ENCODE measurements at places on chromosomes 16 and 17.

GRCh38 chr16:57966204-57966771 is 4.6 kb downstream of the CNGB1 start:
- peaks cover 17% of the 10 kb centered on the region for H3K27me3 ChIP-seq
- no peak overlapping the region for H3K4me3 ChIP-seq
- no peaks in the 10 kb centered on the region for H3K36me3 ChIP-seq
- DNase-seq: no peak
- H3K4me1 ChIP-seq: peaks cover 8% of the 10 kb centered on the region
- no peak overlapping the region for H3K27ac ChIP-seq

- H3K36me3 ChIP-seq: no peaks in the 10 kb centered on the region
- H3K27ac ChIP-seq: no peak overlapping the region
- H3K4me3 ChIP-seq: no peak overlapping the region
Measured at GRCh38 chr16:49918257-49918656, 62.3 kb upstream of the ZNF423 start.

DNA sequence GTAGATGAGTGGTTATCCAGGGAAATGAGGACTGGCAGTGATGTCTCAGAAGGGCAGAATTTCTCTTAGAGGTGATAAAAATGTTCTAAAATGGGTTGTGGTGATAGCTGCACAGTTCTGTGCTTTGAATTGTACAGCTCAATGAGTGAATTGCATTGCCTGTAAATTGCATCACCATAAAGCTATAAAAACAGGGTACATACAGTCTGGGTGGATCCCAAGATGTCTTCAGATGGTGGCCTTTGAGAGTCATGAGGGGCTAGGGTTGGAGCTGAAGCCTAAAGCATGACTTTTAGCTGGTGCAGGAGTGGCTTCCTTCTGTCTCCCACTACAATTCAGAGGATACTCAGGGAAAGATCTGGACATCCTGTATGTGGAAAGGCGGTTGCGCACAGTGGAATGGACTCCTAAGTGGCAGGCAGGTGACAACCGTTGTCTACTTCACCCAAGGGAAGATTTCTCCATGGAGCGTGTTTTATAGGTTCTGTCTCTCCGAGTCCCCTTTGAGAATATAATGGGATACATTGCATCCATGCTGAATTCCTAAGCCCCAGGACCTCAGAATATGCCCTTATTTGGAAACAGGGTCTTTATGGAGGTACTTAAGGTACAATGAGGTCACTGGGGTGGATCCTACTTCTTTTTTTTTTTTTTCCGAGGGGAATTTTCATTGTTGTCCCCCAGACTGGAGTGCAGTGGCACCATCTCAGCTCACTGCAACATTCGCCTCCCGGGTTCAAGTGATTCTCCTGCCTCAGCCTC is 1.6 kb upstream of the IL32 start:
- no peak for DNase-seq
- H3K36me3 ChIP-seq: no peaks in the 10 kb centered on the region
- H3K4me1 ChIP-seq: peaks cover 5% of the 10 kb centered on the region
- no peaks in the 10 kb centered on the region for H3K27me3 ChIP-seq
- H3K4me3 ChIP-seq: no peak overlapping the region

GRCh38 chr17:17739388-17740066 is 58.3 kb downstream of the RAI1 start:
- H3K4me1 ChIP-seq: peaks cover 46% of the 10 kb centered on the region
- no peak overlapping the region for H3K27ac ChIP-seq
- no peaks in the 10 kb centered on the region for H3K27me3 ChIP-seq
- H3K36me3 ChIP-seq: peaks cover 2% of the 10 kb centered on the region
- no peak overlapping the region for H3K4me3 ChIP-seq
- DNase-seq: no peak

DNA sequence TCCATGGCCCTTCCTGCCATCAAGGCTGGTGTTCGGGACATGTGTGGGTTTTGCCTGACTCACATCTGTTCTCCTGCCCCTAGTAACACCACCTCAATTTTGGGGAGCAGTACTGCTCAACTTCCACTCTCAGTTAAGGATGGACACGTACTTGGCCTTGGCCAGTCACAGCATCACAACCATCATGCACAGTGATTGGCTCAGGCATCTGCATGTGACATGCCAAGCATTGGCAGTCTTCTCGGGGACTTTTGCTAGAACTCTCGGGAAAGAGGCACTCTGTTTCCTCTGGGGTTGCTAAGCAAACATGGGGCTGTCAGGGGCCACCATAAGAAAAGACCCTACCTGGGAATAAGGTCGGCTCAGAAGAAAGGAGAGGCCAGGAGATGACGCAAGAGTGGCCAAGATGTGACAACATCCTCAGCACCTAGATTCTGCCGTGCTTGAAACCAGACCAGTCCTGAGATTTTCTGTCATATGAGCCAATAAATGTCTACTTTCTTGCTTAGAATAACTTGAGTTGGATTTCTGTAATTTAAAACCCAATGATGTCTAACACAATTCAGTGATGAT is 11.9 kb upstream of the KDM8 start:
- no peak for DNase-seq
- H3K4me1 ChIP-seq: no peaks in the 10 kb centered on the region
- no peak overlapping the region for H3K4me3 ChIP-seq
- H3K27me3 ChIP-seq: no peaks in the 10 kb centered on the region
- no peak overlapping the region for H3K27ac ChIP-seq

- DNase-seq: no peak
- peaks cover 65% of the 10 kb centered on the region for H3K36me3 ChIP-seq
- no peak overlapping the region for H3K27ac ChIP-seq
Measured at GRCh38 chr16:11672206-11673090, 4.2 kb downstream of the SNN start.

- no peak for DNase-seq
- H3K4me1 ChIP-seq: peaks cover 6% of the 10 kb centered on the region
- H3K27ac ChIP-seq: no peak overlapping the region
- H3K4me3 ChIP-seq: no peak overlapping the region
- no peaks in the 10 kb centered on the region for H3K27me3 ChIP-seq
- H3K36me3 ChIP-seq: peaks cover 55% of the 10 kb centered on the region
Measured at GRCh38 chr16:3674513-3675295, 20.2 kb downstream of the DNASE1 start.

DNA sequence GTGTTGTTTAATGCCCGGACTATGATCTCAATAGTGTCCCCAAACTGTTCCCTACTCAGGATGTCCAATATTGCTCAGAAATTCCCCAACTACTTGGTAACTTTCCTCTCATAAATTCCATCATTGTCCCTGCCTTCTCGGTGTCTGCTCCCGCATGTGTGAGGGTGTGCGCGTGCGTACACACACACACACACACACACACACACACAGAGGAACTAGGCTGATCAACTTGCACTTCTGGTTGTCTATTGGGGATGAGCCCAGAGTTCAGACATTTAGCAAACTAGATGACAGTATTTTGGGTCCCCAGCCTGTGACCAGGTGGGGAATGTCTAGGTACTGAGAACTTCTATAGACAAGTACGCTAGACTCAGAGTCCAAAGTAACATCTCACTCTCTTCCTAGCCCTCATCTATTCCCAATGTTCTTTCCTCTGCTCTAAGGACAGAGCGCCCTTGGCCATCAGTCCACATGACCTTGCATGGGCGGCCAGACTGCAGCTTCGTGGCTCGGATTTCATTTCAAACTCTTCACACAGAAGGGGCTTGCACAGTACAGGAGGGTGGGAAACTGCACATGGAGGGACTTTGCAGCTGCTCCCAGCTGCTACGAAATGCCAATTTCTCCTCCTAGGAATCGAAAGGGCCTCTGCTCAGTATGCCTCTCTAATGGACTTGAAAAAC is 5.3 kb downstream of the HS3ST3A1 start:
- no peak overlapping the region for H3K27ac ChIP-seq
- H3K4me1 ChIP-seq: no peaks in the 10 kb centered on the region
- H3K4me3 ChIP-seq: no peak overlapping the region
- H3K36me3 ChIP-seq: peaks cover 59% of the 10 kb centered on the region

GRCh38 chr16:1929578-1930337 is 11.5 kb upstream of the HS3ST6 start:
- H3K27me3 ChIP-seq: no peaks in the 10 kb centered on the region
- H3K4me1 ChIP-seq: peaks cover 6% of the 10 kb centered on the region
- H3K27ac ChIP-seq: no peak overlapping the region
- peak; percentile 79 for DNase-seq
- no peaks in the 10 kb centered on the region for H3K36me3 ChIP-seq

GRCh38 chr17:38721802-38722201 is 8.3 kb upstream of the CISD3 start:
- H3K4me3 ChIP-seq: no peak overlapping the region
- peaks cover 74% of the 10 kb centered on the region for H3K36me3 ChIP-seq
- H3K4me1 ChIP-seq: no peaks in the 10 kb centered on the region
- H3K27me3 ChIP-seq: peaks cover 2% of the 10 kb centered on the region

DNA sequence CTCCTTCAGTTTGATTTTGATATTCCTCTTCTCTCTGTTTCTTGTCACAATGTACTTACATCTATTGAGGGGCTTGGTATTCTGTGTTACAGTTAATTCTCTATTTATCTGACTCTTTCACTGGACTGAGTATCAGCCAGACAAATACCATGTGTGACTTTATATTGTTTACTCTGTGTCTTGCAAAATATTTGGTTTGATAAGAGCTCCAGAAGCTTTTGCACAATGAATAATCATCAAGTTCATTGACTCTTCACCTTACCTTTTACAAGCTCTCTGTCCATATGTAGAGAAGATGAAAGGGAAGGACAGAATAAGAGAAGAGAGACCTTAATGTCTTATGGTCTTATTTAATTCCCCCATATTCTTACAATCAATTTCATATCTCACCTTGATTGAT is 877.7 kb upstream of the CDH8 start:
- no peak overlapping the region for H3K27ac ChIP-seq
- H3K4me1 ChIP-seq: no peaks in the 10 kb centered on the region
- H3K27me3 ChIP-seq: no peaks in the 10 kb centered on the region
- no peak overlapping the region for H3K4me3 ChIP-seq

GRCh38 chr17:48409607-48410006 is 20.4 kb downstream of the SKAP1 start:
- H3K4me3 ChIP-seq: no peak overlapping the region
- H3K27ac ChIP-seq: no peak overlapping the region
- H3K4me1 ChIP-seq: no peaks in the 10 kb centered on the region
- H3K36me3 ChIP-seq: no peaks in the 10 kb centered on the region

DNA sequence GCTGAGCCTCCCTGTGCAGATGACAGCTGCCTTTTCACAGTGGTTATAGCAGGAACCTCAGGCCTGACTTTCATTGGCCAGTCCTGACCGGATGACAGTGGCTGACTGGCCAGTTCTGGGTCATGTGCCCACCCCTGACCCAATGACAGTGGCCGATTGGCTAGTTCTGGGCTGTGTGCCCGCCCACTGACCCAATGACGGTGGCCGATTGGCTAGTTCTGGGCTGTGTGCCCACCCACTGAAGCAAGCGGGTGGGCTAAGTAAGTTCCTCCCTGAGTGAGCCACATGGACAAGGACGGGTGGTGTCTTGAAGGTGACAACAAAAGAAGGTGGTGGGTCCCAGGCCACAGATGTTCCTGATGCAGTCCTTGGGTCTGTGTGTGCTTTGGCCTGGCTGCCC is 9.5 kb downstream of the DEF8 start:
- no peaks in the 10 kb centered on the region for H3K27me3 ChIP-seq
- peaks cover 2% of the 10 kb centered on the region for H3K4me1 ChIP-seq
- no peak overlapping the region for H3K4me3 ChIP-seq

GRCh38 chr17:1322014-1322428 is 42.6 kb downstream of the TRARG1 start:
- no peak for DNase-seq
- no peak overlapping the region for H3K4me3 ChIP-seq
- H3K4me1 ChIP-seq: peaks cover 2% of the 10 kb centered on the region
- H3K36me3 ChIP-seq: no peaks in the 10 kb centered on the region
- no peak overlapping the region for H3K27ac ChIP-seq

DNA sequence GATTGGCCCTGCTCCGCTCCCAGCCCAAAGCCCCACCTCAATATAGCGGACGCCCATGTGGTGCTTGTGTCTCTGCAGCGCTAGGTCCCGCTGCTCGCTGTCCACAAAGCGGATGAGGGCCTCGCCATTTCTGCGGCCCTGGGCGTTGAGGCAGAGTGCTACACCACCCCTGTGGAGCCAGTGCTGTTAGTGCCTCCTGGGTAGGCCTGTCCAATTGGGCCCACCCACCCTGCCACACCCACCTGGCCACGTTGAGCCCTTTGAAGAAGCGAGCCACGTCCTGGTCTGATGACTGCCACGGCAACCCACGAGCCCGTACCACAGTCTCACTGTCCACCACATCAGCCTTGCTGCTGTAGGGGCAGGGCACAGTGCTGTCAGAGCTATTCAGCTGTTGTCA is 3.6 kb downstream of the ESRP2 start:
- no peaks in the 10 kb centered on the region for H3K27me3 ChIP-seq
- no peak overlapping the region for H3K27ac ChIP-seq
- no peak for DNase-seq
- peaks cover 41% of the 10 kb centered on the region for H3K36me3 ChIP-seq
- no peak overlapping the region for H3K4me3 ChIP-seq
- H3K4me1 ChIP-seq: peaks cover 16% of the 10 kb centered on the region

- no peak for DNase-seq
- H3K27ac ChIP-seq: no peak overlapping the region
- no peak overlapping the region for H3K4me3 ChIP-seq
- peaks cover 3% of the 10 kb centered on the region for H3K4me1 ChIP-seq
- no peaks in the 10 kb centered on the region for H3K36me3 ChIP-seq
Measured at GRCh38 chr17:30605027-30605426, 127.8 kb downstream of the GOSR1 start.

- peaks cover 20% of the 10 kb centered on the region for H3K27me3 ChIP-seq
- H3K36me3 ChIP-seq: no peaks in the 10 kb centered on the region
- H3K4me3 ChIP-seq: no peak overlapping the region
Measured at GRCh38 chr17:82693168-82693867, 5.2 kb downstream of the RAB40B start.

GRCh38 chr16:77117707-77118106 is 73.3 kb upstream of the MON1B start:
- H3K27ac ChIP-seq: no peak overlapping the region
- no peaks in the 10 kb centered on the region for H3K36me3 ChIP-seq
- no peaks in the 10 kb centered on the region for H3K4me1 ChIP-seq
- no peak overlapping the region for H3K4me3 ChIP-seq
- no peak for DNase-seq

DNA sequence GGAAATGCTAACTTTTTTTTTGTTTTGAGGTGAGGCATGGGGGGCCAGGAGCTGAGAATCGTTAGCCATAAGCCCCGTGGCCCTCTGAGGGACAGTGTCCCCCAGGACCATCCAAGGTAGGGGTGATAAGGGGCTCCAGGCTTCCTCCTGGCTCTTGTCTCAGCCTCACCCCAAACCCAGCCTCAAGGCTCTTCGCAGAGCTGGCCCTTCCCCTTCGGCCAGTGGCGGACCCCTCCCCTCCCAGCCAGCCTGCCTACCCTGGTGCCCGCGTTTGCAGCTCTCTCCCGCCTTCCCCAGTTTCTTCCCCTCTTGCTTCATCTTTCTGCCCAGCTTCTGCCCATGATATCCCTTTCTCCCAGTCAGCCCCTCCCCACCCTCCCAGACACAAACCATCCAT is 22.7 kb upstream of the ATP2A3 start:
- H3K27me3 ChIP-seq: no peaks in the 10 kb centered on the region
- no peaks in the 10 kb centered on the region for H3K36me3 ChIP-seq
- H3K4me1 ChIP-seq: no peaks in the 10 kb centered on the region
- DNase-seq: no peak
- H3K4me3 ChIP-seq: no peak overlapping the region
- no peak overlapping the region for H3K27ac ChIP-seq
